Myocyte (in vitro differentiated cells): ENCODE measurements at places on chromosomes 4 and X. TPM values are rescaled to one million over a fixed set of nuclear protein-coding genes. Genes with fewer than 3 reads are reported as not detected.

The APOOL gene
- total RNA-seq: 21.9 and 25.9 TPM in 2 replicates

GRCh38 chrX:103464774-103465117 lies 54.5 kb downstream of the RAB40A start:
- peak; percentile 76 for DNase-seq

DNA sequence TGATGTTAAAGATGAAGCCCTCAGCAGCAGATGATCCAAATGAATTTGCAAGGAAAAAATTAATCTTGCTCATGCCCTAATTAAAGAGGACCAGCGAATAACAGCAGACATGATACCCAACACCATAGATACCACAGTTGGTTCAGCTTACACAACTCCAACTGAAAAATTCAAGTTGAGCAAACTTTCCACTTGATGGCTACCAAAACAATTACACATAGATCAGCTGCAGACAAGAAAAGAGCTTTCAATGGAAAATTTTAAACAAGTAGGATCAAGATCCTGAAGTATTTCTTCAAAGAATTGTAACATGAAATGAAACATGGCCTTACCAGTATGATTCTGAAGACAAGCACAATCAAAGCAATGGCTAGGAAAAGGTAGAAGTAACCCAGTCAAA lies 90.0 kb downstream of the KLHL13 start:
- DNase-seq: no peak

GRCh38 chr4:139508581-139509237 lies 47.3 kb downstream of the SETD7 start:
- DNase-seq: no peak

The MND1 gene
- 1.2 TPM in 1 of 2 replicates, not detected in the other for total RNA-seq

DNA sequence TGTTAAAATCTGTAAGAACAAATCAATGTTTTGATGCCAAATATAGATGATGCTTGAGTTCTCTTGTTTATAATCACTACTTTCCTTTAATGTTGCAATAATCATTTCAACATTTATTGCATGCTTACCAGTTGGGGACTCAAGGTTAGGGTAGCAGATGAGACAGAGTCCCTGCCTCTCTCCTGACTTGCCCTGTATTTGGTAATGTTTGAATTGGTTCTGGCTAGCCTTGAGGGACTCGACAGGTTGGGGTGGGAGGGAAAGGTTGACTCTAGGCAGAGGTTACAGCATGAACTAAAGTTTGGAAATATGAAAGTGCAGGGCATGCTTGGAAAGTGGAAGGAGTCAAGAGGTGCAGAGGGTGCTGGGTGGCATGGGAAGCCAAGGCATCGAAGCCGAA lies 2.0 kb downstream of the SEC24B start:
- DNase-seq: no peak

DNA sequence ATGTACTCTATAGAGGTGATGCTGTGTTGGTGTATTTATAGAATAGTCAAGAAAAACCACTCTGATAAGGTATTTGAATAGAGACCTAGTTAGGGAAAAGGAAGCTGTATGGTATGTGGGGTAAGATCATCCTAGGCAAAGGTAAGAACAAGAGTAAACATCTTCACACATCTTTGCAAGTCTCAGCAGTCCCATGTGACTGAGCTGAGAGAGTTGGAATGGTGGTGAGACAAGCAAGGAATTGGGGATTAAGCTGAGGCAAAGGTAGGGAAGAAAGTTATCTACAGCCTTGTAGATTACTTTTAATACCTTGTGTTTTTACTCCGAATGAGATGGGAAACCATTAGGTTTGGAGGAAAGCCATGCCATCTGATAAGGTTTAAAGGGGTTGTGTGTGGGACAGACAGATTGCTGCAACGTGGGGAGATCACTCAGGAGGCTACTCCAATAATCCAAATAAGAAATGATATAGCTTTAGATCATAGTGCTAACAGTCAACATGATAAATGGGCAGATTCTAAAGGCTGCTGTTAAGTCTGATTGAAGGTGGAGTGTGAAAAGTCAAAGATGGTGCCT lies 31.7 kb upstream of the MANBA start:
- DNase-seq: no peak

DNA sequence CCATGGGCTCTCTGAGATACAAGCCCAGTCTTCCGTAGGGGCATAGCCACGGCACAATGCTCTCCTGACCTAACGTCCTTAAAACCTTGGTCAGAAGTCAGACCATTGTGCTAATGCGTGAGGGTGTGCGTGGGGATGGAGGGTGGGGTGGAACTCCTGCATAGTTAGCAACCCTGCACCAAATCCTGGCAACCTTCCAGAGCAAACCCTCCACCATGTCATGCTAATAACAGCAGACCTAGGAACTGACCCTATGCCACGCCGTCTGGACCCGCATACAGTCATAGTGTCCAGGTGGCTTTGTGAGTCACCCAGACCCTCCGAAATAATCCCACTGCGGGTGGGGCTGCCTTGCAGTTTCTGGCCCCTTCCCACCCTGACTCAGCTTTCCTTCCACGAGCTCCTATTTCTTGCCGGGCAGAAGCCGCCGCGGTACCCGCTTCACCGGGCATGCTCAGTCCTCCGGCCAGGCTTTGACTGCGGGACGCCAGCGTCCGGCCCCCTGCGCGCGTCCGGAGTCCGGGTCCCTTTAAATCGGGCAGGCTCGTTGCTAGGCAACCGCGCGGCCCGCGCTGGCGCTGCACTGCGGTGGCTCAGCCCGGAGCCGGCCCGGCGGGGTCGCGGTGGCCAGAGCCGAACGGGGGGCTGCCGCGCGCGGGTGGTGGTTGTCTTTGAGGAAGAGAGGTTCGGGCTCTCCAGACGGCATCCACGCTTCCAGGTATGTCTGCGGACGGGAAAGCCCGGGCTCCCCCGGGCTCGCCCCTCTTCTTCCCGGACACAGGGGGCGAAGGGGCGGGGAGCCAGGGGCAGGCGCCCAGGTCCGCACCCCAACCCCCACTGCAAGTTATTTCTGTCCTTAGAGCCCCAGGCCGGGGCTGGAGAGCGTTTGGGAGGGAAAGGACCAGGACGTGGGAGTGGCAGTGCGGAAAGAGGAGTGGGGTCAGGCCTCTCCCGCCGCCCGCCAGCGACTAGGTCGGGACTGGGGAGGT lies at the start of gene CCDC160:
CCDC160 (plus strand) TSS at position 557 of the 989 bp plus-strand sequence. CDS start 7,619 bp downstream, outside the sequence.
- peak; percentile 29 for DNase-seq

The TLL1 gene
- total RNA-seq: not detected in 2 replicates

- no peak for DNase-seq
Measured at GRCh38 chr4:145939856-145940255, 1.2 kb upstream of the ZNF827 start.

The TLR6 gene
- total RNA-seq: 2.4 and 3.5 TPM in 2 replicates

The F8A2 gene
- total RNA-seq: 0.36 TPM in 1 of 2 replicates, not detected in the other

DNA sequence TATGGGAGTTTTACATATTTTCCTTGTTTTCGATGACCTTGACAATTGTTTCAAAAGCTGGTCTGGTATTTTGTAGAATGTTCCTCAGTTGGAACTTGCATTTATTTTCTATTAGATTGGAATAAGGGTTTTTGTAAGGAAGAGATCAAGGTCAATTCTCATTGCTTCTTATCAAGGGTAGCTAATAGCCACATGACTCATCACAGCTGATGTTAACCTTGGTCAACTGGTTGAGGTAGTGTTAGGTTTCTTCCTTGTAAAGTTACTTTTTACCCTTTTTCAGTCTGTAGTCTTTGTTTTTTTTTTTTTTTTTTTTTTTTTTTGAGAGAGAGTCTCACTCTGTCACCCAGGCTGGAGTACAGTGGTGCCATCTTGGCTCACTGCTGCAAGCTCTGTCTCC lies 257.2 kb downstream of the SNCA start:
- DNase-seq: no peak

GRCh38 chr4:40728333-40728732 lies 21.4 kb upstream of the NSUN7 start:
- no peak for DNase-seq

DNA sequence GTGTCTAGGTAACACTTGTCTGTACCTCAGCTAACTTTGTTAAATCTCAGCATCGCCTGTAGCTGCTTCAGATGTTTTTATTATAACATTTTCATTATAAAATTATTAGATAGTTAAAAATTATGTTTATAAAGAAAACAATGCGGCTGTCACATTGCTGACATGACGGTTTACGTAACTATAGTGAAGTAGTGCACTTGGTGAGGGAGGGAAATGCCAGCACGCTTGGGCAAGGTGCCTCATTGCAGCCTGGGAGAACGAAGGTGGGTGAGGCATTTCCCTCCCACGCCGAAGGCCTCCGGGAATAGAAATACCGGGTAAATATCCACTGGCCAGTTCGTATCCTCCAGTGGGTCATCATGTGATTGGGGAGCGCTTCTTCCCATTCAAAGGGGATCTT lies 15.9 kb downstream of the TMEM187 start:
- no peak for DNase-seq

The BCLAF3 gene
- 2.6 and 4.2 TPM in 2 replicates for total RNA-seq

DNA sequence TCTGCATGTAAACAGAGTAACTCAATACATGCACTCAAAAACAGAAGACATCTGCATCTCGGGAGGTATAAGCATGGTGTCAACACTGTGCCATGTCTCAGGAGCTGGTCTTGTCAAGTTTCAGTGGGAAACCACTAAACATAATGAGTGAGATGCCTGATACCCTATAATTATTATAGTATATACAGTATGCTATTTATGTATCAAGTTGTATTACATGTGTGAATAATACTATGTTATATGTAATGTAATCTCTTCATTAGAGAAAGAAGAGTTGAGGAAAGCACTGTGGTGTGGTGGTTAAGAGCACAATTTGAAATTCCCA lies 2.5 kb downstream of the PPBP start:
- no peak for DNase-seq

GRCh38 chr4:7156328-7156727 lies 36.0 kb upstream of the SORCS2 start:
- no peak for DNase-seq

DNA sequence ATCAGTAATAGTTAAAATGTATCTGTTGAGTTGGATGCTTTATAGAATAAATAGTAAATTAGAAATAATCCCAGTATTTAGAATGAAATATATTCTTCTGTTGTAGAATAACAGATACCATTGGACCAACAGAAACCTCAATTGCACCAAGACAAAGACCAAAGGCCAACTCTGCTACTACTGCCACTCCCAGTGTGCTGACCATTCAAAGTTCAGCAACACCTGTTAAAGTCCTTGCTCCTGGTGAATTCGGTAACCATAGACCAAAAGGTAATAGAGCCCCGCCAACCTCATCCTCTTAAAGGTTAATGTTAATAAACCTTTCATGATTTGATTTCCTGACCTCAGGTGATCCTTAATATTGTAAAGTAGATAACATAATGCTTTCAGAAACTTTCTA lies 73.8 kb downstream of the PAQR3 start:
- no peak for DNase-seq

GRCh38 chrX:150605603-150606002 lies 37.2 kb downstream of the MTM1 start:
- no peak for DNase-seq

The PPP2R2C gene
- total RNA-seq: 0.29 and 2.0 TPM in 2 replicates

- no peak for DNase-seq
Measured at GRCh38 chrX:24277405-24277804, 36.5 kb downstream of the SUPT20HL2 start.

DNA sequence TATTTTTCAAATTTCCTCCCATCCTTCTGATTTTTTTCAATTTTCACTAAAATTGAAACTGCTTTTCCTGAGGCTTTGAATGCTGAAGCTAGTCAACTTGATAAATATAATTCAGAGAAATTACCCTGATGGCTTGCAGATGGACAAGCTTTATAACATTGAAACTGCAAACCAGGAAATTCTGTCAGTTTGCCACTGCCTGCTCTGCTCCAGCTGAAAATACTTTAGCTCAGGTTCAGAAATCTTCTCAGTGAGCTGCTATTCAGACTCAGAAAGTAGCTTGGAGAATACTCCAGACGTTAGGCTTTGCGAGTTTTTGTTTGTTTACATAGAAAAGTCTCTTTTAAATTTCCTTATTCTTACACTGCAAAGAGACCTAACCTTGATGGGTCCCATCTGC lies 1574.7 kb downstream of the STIM2 start:
- DNase-seq: no peak
